ENCODE measurements at places on chromosomes 2 and 18. TPM values are rescaled to one million over a fixed set of nuclear protein-coding genes. Genes with fewer than 3 reads are reported as not detected.

DNA sequence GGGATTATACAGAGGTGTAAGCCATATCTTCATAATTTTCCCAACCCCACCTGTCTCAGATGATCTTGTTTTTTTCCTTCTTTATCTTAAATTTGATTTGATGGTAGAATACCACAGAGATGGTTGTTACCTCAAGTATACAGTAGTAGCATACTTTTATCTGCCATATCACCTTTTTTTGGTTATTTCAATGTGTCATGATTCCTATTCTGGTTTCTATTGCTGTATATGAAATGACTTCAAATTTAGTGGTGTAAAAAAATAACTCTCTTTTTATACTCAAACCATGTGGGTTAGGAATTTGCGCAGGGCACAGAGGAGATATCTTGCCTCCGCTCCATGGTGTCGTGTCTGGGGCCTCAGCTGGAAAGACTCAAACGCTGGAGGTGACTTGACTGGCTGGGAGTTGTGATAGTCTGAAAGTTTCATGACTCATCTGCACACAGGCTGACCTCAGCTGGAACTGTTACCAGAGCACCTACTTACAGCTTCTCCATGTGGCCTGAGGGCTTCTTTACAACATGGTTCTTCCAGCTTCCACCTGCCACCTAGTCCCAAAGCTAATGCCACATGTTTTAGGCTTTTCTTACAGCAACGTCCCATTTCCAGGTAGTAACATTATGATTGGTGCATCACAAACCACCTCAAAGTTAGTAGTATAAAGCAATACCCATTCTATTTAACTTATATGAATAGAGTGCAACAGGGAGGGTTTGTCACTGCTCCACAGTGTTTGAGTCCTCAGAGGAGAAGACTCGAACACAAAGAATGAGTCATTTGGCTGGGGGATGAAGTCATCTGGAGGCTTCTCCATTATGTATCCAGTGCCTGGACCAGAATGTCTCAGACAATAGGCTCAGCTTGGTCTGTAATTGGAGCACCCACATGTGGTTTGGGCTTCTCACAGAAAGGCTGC is 82.3 kb upstream of the XPO1 start:
- no peak for DNase-seq

GRCh38 chr2:232102380-232102779 is 140.9 kb downstream of the DIS3L2 start:
- no peak for DNase-seq

DNA sequence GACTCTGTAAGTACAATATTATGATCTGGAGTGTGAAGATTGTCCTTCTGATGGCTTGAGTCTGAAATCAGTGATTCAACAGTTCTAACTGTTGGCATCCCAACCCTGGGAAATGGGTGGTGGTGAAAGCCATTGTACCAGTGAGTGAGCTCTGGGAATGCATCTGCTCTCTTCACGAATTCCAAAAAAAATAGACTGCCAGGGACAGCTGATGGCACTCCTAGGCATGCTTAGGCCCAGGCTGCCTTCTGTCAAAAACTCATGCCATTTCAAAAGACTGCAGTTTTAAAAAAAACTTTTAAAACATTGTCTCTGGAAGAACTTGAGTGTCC is 20.3 kb downstream of the OXER1 start:
- no peak for DNase-seq

GRCh38 chr18:5503740-5504139 is 40.1 kb downstream of the EPB41L3 start:
- DNase-seq = no peak

GRCh38 chr2:174183076-174183475 is 65.3 kb downstream of the OLA1 start:
- no peak for DNase-seq

- DNase-seq = no peak
Measured at GRCh38 chr2:18527326-18527725, 33.1 kb downstream of the RDH14 start.

DNA sequence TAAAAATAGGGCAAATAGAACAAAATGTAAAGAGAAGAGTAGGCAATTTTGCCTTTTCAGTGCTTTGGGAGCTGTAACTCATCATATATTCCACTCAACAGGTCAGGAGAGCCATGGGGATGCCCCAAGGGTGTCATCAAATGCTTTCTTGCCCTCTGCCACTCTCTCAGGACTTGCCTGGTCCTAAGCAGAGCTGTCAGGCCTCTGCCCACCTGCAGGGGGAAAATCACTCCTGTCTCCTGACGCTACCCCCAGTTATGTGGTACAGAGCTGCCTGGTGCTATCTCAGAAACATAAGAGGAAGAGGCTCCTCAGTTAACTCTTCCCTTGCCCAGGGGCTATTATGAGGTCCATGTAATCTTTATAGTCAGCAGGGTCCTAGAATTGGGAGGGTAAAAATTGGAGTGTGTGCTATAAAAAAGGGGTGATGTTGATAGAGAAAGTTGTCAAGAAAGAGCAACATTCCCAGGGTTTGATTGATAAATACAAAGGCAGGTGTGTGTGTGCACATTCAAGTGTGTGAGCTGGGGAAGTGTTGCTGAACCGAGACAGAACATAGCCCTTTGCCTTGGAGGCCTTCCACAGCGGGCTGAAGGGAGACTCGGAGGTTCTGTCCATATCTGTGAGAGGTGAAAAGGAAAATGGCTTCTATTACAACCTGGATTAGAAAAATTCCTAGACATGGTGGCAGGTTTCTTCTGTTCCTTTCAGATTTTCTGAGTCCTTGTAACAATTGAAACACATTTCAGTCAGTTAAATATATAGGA is 25.4 kb downstream of the PTPRM start:
- no peak for DNase-seq

DNA sequence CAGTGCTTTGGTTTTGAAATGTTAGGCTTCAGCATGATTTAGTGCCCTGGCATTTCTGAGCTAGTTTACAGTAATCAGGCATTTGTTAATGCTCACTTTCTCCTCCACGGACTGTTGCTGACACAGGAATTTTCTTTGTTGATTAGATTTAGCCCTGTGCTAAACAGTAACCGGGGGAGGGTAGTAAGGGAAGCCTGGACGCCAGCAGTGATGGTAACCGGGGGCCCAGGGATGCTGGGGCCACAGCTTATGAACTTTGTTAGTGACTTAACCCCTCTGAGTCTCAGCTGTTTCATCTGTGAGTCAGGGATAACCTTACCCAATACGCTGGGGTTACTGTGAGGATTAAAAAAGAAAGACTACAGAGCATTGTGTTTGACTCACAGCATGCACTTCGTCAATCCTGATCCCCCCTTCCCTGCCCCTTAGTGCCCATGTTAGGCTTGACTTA is 33.5 kb downstream of the KLHL29 start:
- no peak for DNase-seq

DNA sequence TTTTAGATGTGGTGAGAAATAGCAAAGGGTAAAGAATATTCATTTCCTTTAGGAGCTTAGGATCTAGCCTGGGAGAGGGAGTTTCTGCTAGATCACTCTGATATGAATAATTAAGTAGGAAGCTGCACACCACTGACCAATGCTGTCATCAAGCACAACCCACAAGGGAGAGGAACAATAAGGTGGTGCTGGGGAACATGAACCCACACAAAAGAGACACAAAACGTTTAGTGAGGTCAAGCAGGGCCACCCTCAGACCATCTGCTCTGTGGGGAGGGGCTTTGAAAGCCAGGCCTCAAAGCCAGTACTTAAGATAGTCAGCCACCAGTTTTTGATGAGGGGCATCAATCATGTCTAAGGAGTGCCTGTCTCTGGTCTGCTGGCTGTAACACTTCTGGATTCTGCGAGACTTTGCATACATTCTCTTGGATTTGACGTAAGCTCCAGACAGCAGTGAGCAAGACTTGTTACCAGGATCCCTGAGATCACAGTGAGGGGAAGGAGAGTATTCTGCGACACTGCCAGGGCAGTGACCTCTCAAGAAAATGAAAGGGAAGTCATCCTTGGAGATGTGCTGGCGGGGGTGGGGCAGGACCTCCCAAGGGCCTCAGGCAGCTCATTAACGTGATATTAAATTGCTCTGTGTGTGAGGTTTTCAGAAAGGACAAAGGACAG is 127.0 kb downstream of the CCBE1 start:
- DNase-seq = no peak

GRCh38 chr18:49886891-49887764 is 73.8 kb upstream of the ACAA2 start:
- DNase-seq = no peak

- DNase-seq = no peak
Measured at GRCh38 chr2:107582487-107582886, 244.2 kb upstream of the RGPD4 start.

DNA sequence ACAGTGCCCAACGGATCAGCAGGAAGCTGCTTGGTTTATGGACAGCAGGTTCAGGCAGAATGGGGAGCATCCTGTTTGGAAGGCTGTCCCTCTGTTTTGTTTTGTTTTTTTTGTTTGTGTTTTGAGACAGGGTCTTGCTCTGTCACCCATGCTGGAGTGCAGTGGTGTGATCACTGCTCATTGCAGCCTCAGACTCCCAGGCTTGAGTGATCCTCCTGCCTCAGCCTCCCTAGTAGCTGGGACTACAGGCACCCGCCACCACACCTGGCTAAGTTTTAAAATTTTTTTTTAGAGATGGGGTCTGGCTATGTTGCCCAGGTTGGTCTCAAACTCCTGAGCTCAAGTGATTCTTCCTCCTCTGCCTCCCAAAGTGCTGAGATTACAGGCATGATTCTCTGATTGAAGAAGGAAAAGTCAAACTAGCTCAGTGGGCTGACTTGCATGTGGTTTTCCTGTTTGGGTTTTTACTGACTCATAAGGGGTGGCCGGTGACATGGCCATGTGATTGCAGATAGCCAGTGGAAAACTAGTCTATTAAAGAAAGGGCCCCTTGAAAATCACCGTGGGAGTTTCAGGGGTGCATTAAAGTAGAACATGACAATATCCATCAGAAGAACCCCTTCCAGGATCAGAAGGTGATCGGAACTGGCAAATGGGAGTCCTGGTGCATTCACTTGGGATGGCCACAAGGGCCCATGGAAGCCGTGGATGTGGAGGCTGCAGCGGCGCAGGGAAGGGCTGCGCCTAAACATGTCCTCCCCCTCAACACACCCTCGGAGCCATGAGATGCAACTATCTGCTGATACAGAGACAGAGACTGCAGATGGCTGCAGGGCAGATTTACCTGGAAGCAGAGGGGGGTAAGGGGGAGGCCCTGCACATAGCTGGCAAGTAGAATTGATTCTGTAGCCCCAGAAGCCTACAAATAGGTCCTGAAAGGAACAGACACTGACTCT is 26.5 kb downstream of the AQP12B start:
- DNase-seq = no peak

GRCh38 chr18:3162181-3162580 is 57.6 kb downstream of the MYOM1 start:
- no peak for DNase-seq

DNA sequence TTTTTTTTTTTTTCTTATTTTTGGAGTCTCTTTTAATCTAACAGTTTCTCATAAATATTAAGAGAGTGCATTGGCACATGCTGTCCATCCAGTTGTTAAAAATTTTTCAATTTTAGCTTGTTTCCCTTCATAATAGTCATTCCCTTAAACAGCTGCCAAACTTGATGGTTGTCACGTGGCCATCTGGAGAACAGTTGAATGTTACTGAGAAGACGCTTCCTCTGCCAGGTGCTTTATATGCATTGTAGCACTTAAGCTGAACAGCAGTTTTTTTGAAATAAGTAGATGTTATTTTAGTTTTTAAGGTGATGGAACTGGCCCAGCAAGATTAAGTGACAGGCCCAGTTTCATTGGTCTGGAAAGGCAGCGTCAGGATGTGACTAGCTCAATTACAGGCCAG is 3.3 kb downstream of the SMARCAL1 start:
- DNase-seq = no peak

- DNase-seq = peak; percentile 8
Measured at GRCh38 chr2:26583381-26583911, 57.7 kb downstream of the CIB4 start.

- no peak for DNase-seq
Measured at GRCh38 chr2:35228584-35228983, 1127.0 kb upstream of the CRIM1 start.

- DNase-seq = no peak
Measured at GRCh38 chr18:9838144-9838877, 47.5 kb upstream of the TXNDC2 start.

DNA sequence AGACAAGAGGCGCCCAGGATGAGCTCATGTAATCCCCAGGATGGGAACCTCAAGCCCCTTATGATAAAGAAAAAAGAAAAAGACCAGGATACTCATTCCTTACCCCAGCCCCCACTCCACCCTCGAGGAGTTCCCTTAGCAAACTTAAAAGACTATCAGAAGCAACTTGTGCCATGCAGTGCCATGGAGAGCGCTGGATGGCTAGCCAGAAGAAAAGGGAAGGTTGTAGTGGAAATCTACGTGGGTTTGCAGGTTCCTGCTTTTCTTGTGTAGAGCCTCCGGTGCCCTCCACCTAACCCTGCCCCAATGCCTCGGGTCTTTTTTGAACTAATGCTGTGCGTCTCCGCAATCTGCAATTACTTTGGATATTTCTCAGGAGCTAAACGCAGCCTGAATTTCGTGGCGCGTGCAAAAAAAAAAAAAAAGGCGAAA is 16.2 kb upstream of the BCL11A start:
- DNase-seq = no peak

- no peak for DNase-seq
Measured at GRCh38 chr2:18365342-18365741, 195.1 kb downstream of the RDH14 start.

- no peak for DNase-seq
Measured at GRCh38 chr2:131349021-131349420, 14.9 kb downstream of the RAB6D start.

- DNase-seq = peak; percentile 65
Measured at GRCh38 chr2:231614559-231615057, 21.9 kb downstream of the TEX44 start.

GRCh38 chr2:37205689-37206341 is 9.5 kb downstream of the CEBPZOS start:
- DNase-seq = no peak

DNA sequence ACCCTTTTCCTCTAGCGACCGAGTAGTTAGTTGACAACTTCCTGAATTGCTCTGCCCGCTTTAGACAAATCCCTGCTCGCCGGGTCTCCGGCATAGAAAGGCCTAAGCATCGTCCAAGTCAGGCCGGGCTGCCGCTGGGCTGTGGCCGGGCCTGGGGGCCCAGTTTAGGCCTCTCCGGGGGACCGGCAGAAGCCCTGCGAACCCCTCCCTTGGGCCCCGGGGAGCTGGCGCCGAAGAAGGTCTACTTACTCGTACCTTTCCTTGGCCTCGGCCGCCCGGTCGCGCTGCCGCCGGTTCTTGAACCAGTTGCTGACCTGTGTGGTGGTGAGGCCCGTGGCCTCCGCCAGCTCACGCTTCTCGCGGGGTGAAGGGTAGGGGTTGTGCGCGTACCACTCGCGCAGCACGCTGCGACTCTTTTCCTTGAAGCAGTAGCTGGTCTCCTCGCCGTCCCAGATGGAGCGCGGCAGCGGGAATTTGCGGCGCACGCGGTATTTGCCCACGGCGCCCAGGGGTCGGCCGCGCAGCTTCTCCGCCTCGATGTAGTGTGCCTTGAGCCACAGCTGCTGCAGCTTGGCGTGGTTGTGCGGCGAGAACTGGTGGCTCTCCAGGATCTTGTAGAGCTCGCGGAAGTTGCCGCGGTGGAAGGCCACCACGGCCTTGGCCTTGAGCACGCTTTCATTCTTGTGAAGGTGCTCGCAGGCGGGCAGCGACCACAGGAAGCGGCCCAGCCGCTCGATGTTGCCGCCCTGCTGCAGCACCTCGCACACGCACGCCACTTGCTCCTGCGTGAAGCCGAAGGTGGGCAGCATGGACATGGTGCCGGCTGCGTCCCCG is 739 bp downstream of the SIX2 start:
- no peak for DNase-seq

The OR6B2 gene
- not detected for total RNA-seq

The GALR1 gene
- total RNA-seq = not detected

The THSD7B gene
- 7.6 TPM for total RNA-seq

The TRMT61B gene
- total RNA-seq = 22.8 TPM

The TEX44 gene
- total RNA-seq = not detected

The REL gene
- total RNA-seq = 46.0 TPM

The ST8SIA5 gene
- not detected for total RNA-seq

The CFAP65 gene
- total RNA-seq = not detected
